ENCODE measurements at places on chromosomes 7 and 10.
A peak's percentile ranks its signal among the peaks of the same experiment; 100 is the strongest.

GRCh38 chr10:122138831-122139625 lies 132.1 kb upstream of the BTBD16 start:
- DNase-seq, result no peak

DNA sequence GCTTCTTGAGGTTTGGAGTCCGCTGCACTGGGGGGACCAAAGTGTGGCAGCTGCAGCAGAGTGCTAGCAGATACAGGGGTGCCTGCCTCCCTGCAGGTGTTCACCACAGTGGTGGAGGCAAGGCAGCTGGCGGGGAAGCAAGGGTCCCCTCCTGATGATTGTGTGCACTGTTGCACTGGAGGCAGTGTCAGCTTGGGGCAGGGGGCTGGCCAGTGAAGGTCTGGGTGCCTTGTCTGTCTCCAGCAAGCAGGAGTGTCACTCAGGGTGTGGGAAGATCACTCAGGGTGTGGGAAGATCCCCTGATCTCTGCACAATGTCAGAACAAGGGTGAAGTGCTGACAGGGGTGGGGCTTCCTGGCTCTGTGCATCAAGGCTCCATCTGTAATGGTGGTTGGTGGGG lies 36.3 kb upstream of the PPP1R3A start:
- no peak for DNase-seq

GRCh38 chr7:42053834-42054233 lies 183.2 kb downstream of the GLI3 start:
- no peak for DNase-seq

DNA sequence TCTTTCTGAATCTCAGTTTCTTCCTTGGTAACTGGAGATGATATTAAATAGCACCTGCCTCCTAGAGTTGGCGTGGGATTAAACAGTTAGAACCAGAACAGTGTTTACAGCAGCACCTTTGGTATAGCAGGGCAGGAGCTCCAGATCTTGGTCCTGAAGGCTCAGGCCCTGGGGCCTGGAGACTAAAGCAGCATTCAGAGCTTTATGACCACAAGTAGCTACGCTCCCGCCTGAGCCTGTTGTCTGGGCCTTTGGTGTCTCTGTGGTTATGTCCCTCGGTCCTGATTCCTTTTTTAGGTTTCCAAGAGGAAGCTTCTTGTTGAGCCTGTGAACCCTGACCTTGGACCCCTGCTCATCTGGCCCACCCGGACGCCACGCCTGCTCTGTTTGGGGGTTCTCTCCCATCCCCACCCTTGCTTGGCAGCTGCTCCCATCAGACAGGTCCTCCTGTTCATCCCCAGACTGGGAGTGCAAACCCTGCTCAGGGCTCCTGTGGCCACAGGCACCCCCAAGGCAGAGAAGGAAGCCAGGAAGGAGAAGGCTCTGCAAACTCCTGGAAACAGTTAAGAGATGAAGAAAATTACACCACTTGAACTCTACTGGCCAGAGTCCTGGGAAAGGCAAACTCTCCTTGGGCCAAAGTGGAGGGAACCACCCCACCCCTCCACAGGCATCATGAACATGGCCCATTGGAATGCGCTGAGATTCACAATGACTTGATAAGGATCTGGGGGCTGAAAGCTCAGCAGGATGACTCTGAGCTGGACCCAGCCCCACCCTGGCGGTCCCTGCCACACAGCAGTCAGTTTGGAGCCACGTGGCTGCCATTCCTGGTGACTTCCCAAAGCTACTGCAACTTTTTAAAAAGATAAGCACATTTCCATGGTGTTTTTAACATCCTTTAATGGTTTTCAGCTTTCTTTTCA lies 50.1 kb upstream of the TMEM72 start:
- DNase-seq, result no peak

GRCh38 chr10:86688398-86688921 lies 20.1 kb downstream of the LDB3 start:
- peak; percentile 61 for DNase-seq

- no peak for DNase-seq
These were observed 687 bp downstream of the EPDR1 start for GRCh38 chr7:37920849-37921805.

DNA sequence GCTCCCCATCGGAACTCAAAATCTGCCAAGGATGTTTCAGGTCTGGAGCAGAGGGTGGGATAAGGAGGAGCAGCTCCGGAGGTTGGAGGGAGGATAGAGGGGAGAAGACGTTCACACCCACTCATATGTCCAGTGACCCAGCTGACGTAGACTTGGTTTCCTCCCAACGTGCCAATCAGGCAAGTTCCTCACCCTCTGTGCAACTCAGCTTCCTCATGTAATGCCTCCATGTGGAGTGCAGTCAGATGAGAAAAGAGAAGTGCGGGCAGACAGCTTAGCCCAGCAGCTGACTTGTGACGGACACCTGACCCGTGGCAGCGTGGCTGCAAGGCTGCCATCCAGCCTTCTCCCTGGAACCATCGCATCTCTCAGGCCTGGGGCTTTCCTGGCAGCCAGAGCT lies 86.8 kb downstream of the NPTX2 start:
- DNase-seq, result no peak

GRCh38 chr7:135645296-135645904 lies 16.9 kb upstream of the STMP1 start:
- DNase-seq, result peak; percentile 26

- no peak for DNase-seq
These were observed 23.8 kb upstream of the FBXW4 start for GRCh38 chr10:101718690-101719275.

DNA sequence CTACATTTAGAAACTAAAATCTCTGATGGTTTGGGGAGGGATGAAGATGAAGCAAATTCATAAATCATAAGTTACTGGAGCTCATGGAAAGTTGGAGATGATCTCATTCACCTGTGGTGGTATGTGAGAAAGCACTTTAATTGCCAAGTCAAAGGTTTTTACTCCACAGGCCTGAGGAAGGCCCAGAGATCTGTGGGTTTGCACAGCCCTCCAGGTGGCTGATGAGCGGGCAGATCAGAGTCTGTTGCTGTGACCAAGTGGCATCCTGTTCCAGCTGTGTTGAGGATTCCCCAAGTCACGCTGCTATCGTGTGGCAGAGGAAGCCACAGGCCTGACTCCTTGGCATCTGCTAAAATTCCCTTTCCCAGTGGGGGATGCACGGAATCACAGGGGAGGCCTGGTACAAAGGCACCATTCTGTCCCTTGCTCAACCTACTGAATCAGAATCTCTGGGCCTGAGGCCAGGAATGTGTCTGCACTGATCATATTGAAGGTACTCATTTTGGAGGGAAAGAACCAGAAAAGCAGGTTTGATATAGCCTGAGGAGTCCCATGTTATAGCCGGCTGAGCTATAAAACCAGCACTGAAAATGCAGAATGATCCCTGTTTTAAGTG lies 19.7 kb upstream of the DDC start:
- DNase-seq, result no peak

- no peak for DNase-seq
These were observed 129.2 kb downstream of the TNS3 start for GRCh38 chr7:47452715-47453092.

DNA sequence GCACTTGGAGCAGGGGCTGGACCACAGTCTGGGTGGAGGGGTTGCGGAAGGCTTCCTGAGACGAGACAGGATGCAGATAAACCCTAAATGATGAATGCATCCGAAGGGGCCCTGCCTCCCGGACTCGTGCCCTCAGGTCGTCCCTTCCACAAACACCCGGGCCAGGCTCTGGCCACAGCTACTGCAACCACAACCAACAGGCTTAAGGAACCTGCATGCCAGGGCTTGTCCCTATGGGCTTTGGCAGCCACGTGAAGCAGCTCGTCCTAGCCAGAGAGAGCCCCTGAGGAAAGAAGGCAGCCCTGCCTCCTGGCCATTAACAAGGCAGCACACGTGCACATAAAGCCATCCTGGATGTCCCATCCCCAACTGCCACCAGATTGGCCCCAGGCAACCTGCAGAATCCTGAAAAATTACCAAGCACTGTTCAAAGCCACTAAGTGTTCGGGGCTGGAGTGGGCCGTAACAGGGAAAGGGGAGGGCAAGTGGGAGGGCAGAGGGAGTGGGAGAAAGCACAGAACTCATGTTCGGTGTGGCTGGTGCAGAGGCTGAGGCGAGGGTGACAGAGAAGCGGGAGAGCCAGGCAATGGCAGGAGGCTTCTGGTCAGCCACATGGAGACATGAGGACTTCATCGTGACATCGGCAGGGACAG lies 62.7 kb downstream of the MAD1L1 start:
- DNase-seq, result no peak

GRCh38 chr7:102085218-102085772 lies 201.4 kb upstream of the SH2B2 start:
- no peak for DNase-seq

- DNase-seq, result no peak
These were observed 5.4 kb downstream of the BRI3 start for GRCh38 chr7:98286701-98287485.

GRCh38 chr7:96199421-96199820 lies 122.5 kb downstream of the SLC25A13 start:
- DNase-seq, result no peak

DNA sequence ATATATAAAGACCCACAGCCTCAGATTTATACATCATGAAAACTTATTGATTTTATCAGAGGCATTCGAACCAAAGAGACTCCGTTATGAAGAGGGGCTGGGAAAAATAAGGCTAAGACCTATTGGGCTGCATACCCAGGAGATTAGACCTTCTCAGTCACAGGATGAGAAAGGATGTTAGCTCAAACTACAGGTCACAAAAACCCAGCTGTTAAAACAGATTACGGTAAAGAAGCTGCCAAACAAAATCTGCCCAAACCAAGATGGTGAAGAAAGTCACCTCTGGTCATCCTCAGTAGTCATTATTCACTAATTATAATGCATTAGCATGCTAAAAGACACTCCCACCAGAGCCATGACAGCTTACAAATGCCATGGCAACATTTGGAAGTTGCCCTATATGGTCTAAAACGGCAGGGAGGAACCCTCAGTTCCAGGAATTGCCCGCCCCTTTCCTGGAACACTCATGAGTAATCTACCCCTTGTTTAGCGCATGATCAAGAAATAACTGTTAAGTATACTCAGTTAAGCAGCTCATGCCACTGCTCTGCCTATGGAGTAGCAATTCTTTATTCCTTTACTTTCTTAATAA lies 362.5 kb upstream of the PCDH15 start:
- no peak for DNase-seq

DNA sequence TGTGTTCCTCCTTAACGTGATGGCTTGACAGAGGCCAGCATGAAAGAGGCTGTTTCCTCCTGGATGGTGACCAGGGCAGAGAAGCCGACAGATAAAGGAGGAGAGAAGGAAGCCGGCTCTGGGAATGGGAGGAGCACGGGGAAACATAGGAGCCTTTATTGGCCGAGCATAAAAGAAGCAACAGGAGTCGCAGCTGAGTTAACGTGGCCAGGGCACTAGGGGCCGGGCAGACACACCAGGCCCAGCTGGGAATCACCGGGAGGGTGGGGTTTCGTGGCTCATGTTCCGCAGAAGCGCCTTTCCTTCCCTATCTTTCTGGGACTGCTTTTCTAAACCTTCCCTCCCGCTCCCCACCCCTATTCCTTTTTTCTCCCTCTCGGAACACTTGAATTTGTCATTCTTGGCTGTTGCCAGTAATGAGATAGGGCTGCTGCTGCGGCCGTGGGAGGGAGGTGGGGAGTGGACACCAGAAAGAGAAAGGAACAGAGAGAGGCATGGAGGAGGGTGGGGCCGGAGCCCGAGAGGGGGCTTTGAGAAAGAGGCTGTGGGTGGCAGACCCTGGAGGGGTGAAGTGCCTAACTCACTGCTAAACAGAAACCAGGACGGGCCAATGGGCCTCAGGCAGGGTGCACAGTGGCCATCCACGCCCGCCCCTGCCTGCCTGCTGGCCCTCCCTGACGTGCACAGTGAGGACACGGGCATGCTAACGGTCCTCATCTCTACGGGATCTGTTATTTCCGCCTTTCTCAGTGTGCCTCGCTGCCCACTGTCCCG lies 65.2 kb downstream of the COL13A1 start:
- no peak for DNase-seq

Measured in NCI-H446 (cell line).